Astrocyte (in vitro differentiated cells and primary cell): ENCODE measurements at places on chromosomes 4 and X. TPM values are rescaled to one million over a fixed set of nuclear protein-coding genes. Genes with fewer than 3 reads are reported as not detected.

The SYTL5 gene
- 8.4 TPM in 2 replicates for total RNA-seq

The PRR32 gene
- not detected in 2 replicates for total RNA-seq

The BEND2 gene
- total RNA-seq = not detected in 2 replicates

The RIPPLY1 gene
- total RNA-seq = not detected in 2 replicates

The ALG13 gene
- 21.2 and 31.0 TPM in 2 replicates for total RNA-seq

The HMX1 gene
- total RNA-seq = 0.25 TPM in 1 of 2 replicates, not detected in the other

The USP53 gene
- 24.9 and 32.3 TPM in 2 replicates for total RNA-seq

The RGN gene
- total RNA-seq = not detected in 2 replicates

The MAGEC1 gene
- not detected in 2 replicates for total RNA-seq

The TBX22 gene
- not detected in 2 replicates for total RNA-seq

The ADH1C gene
- total RNA-seq = not detected in 2 replicates

The GLRA2 gene
- total RNA-seq = not detected in 2 replicates

- peak overlapping the region; percentile 30 for H3K27ac ChIP-seq
- no peaks in the 10 kb centered on the region for H3K36me3 ChIP-seq
- DNase-seq = peak; percentile 90
- no peaks in the 10 kb centered on the region for H3K27me3 ChIP-seq
- H3K4me1 ChIP-seq = peaks cover 14% of the 10 kb centered on the region
- no peak overlapping the region for H3K4me3 ChIP-seq
These were observed 353.1 kb upstream of the NR3C2 start for GRCh38 chr4:148795156-148795864.

- H3K4me3 ChIP-seq = no peak overlapping the region
- H3K4me1 ChIP-seq = peaks cover 1% of the 10 kb centered on the region
- H3K27me3 ChIP-seq = no peaks in the 10 kb centered on the region
- no peak overlapping the region for H3K27ac ChIP-seq
- no peak for DNase-seq
These were observed 16.2 kb downstream of the RASSF6 start for GRCh38 chr4:73603854-73604584.

DNA sequence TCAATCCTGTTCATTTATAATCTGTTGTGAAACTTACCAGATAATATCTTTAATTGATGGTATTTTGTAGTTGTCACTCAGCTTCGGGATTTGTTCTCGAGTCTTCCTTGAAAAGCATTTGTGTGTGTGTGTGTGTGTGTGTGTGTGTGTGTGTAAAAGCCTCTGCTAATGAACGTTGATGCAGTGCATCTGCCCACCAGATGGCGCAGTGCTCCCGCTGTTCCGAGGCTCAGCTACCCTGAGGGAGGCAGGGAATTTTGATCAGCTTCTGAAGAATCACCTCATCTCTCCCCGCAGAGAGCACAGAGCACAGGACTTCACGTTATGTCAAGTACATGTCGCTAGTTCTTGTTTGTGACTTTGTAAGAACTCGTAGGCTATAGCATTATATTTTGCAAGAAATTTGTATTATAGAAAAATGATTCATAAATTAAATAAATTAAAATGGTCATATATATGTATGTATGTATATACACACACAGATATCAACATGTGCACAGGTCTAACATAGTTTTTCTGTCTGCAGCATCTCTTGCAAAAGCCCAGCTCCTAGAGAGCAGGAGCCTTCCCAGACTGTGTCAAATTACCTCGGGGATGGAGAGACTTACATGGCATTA is 316.7 kb upstream of the IGFBP7 start:
- H3K4me1 ChIP-seq = peaks cover 17% of the 10 kb centered on the region
- no peak overlapping the region for H3K27ac ChIP-seq
- peak; percentile 68 for DNase-seq
- no peaks in the 10 kb centered on the region for H3K36me3 ChIP-seq

GRCh38 chrX:118325453-118325852 is 20.5 kb upstream of the WDR44 start:
- H3K4me1 ChIP-seq = no peaks in the 10 kb centered on the region
- H3K27me3 ChIP-seq = no peaks in the 10 kb centered on the region
- no peaks in the 10 kb centered on the region for H3K36me3 ChIP-seq
- no peak for DNase-seq

- no peak overlapping the region for H3K4me3 ChIP-seq
- H3K36me3 ChIP-seq = no peaks in the 10 kb centered on the region
- DNase-seq = no peak
- no peak overlapping the region for H3K27ac ChIP-seq
- H3K4me1 ChIP-seq = peaks cover 5% of the 10 kb centered on the region
- no peaks in the 10 kb centered on the region for H3K27me3 ChIP-seq
These were observed 37.3 kb upstream of the BBS12 start for GRCh38 chr4:122695226-122695625.

- no peak overlapping the region for H3K4me3 ChIP-seq
- peak overlapping the region; percentile 3 for H3K27ac ChIP-seq
- H3K36me3 ChIP-seq = no peaks in the 10 kb centered on the region
- no peaks in the 10 kb centered on the region for H3K27me3 ChIP-seq
These were observed 11.3 kb downstream of the CETN2 start for GRCh38 chrX:152819266-152819665.

DNA sequence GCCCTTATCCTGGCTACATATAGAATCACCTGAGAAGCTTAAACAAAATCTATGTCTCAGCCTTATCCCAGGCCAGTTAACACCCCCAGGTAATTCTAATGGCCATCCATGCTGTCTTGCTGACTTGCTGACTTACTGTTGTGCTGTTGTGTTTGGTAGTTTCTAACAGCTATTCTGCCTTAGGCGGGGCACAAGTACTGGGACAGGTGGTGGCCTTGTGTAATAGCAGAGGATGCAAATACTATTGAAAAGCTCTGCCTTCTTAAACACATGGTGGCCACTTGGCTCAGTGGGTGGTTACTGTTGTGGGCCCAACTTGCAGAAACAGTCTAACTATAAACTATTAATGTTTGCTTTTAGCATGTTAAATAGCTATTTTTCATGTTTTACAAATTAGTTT is 56.2 kb downstream of the CDS1 start:
- H3K4me1 ChIP-seq = no peaks in the 10 kb centered on the region
- no peaks in the 10 kb centered on the region for H3K27me3 ChIP-seq
- H3K27ac ChIP-seq = no peak overlapping the region
- no peak for DNase-seq
- no peak overlapping the region for H3K4me3 ChIP-seq

DNA sequence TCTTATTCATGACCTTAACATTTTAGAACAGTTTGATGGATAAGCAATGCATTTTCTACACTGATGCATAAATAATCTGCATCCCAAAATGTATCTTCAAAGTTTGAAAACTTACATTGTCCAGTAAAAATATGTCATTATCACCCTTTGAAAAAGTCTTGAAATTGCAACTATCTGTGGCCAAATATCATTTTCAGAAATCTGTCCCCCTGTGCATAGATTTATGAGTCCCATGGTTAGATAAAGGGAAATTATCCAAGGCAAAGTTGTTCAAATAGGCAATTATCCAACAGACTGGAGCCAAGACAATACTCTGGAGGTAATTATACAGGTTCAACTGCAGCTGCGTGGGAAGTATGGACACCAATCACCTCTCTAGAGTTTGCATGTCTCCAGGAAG is 182.5 kb upstream of the INTU start:
- H3K4me3 ChIP-seq = no peak overlapping the region
- no peak for DNase-seq
- no peaks in the 10 kb centered on the region for H3K36me3 ChIP-seq
- H3K27me3 ChIP-seq = no peaks in the 10 kb centered on the region
- no peak overlapping the region for H3K27ac ChIP-seq

DNA sequence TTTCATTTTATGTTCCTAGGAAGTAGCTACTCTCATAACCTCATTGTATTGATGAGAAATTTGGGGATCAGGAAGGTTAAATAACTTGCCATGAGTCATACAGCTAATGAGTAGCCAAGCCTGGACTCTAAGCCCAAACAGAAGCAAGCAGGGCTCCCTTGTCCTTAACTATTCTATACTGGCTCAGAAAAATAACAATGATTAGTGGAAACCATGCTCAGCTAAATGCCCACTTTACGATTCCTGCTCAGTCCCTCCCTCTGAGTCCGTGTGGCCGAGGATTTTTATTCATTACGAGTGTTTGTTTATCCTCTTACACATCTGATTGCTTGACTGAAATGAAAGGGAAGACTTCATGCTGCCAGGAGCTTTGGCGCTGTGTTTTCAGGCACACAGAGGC is 100.9 kb downstream of the SLC34A2 start:
- H3K27ac ChIP-seq = no peak overlapping the region
- DNase-seq = no peak
- H3K4me3 ChIP-seq = no peak overlapping the region
- H3K27me3 ChIP-seq = no peaks in the 10 kb centered on the region
- peaks cover 3% of the 10 kb centered on the region for H3K36me3 ChIP-seq

GRCh38 chrX:46599051-46599560 is 25.5 kb downstream of the CHST7 start:
- no peak overlapping the region for H3K27ac ChIP-seq
- DNase-seq = no peak
- H3K36me3 ChIP-seq = no peaks in the 10 kb centered on the region
- no peaks in the 10 kb centered on the region for H3K27me3 ChIP-seq
- no peaks in the 10 kb centered on the region for H3K4me1 ChIP-seq

DNA sequence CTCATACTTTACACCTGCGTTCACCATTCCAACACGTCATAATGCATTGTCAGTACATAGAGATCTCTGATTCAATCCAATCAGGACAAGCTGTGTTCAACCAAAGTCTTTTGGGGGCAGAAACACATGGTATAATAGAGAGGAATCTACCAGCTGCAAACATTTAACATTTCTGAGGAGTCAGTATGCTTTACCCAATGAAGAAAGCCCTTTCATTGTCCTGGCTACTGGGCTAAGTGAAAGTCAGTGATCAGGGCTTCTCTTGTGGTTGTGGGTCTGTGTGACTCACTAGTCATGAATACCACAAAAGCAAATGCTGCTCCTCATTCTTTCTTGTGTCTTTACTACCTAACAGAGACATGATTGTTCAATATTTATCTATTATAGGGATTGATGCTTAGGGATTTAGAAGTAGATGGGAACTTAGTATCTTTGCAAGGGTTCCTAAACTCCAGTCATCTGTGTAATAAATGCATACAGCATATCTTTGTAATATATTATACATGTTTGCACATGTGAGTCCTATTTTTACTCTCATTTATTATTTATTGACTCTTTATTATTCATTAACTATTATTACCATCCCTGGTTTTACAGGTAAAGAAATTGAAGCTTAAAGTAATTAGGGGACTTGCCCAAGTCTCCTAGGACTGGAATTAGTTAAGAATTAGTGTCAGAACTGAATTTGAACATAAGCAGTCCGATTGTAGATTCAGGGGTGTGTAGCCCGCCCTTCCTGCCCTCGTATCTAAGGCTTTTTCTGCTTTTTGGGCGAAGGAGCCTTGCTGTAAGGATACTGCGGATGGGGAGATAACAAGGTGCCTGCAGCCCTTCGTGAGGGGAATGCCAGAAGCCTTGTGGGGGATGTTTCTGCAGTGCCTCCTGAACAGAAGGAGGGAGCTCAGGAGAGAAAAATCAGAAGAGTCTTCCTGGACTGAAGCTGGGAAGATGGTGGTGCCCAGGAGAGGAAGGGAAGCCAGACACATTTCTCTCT is 353.1 kb upstream of the BOD1L1 start:
- no peak overlapping the region for H3K4me3 ChIP-seq
- DNase-seq = peak; percentile 98
- H3K36me3 ChIP-seq = no peaks in the 10 kb centered on the region
- peak overlapping the region; percentile 30 for H3K27ac ChIP-seq

DNA sequence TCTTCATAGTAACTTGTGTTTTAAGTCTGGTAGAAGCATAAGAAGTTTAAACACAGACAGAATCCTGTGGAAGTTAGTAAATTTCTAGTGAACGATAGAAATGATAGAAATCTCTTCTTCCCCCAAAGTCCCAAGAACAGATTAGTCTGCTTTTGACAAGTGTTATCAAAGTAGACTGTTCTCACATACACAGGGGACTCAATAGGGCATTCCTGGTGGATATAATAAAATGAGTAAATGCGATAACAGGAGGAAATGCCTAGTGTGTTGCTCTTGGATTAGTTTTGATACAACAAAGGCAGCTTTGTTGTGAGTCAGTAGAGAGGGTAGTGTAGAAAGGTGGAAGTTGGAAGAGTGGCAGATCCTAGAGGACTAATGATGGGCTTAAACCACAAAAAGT is 43.5 kb downstream of the CLCN3 start:
- H3K4me3 ChIP-seq = no peak overlapping the region
- H3K36me3 ChIP-seq = no peaks in the 10 kb centered on the region
- DNase-seq = peak; percentile 68
- H3K4me1 ChIP-seq = peaks cover 21% of the 10 kb centered on the region

- DNase-seq = no peak
- no peak overlapping the region for H3K27ac ChIP-seq
- H3K36me3 ChIP-seq = no peaks in the 10 kb centered on the region
- H3K4me3 ChIP-seq = no peak overlapping the region
- peaks cover 5% of the 10 kb centered on the region for H3K27me3 ChIP-seq
These were observed 50.1 kb downstream of the ENPP6 start for GRCh38 chr4:184167576-184167975.
